ENCODE measurements at places on chromosomes 7 and 10.

DNA sequence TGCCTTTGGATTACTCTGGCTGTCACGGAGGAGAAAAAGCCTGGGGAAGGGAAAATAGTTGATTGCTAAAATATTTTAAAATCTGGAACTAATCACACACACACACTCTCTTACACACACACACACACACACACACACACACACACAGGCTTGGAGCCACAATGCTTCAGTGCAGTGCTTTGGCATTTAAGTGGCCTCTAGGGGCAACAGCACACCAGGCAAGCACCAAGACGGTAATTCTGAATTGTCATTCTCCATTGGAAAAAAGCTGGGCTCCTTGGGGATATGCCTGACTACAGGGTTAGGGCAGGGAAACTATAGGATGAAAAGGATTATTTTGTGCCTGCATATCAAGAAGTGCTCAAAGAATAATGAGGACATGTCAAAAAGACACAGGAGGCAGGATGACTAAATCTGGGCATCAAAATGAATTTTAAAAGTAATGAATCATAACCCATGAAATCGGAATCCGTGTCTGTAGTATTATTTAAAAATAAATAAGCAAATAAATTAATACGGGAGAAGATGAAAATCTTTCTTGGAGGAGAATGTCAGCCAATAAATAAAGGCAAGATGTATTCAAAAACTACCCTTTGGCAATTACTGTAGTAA, 30.4 kb upstream of the DDC start:
- DNase-seq: peak; percentile 27

DNA sequence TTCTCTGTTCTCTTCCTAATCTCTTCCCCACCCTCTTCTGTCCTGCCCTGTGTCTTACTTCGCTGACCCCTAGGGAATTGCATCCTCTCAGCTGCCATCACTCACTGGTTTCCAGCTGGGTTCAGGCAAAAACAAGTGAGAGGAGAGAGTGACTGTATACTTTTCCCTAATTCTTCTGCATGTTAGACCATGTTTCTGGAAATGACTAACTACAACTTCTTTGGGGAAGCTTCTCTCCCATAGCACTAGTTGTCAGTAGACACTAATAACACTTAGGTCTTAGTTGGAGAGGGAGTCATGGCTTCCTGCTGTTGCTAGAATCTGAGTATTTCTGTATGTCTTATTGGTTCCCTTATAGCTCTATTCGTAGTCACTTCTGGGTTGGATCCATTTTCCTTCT, 299.0 kb upstream of the FZD1 start:
- no peak for DNase-seq

GRCh38 chr7:146741911-146742310, 625.3 kb downstream of the CNTNAP2 start:
- DNase-seq: no peak

GRCh38 chr10:69088801-69089501, 1.0 kb downstream of the SRGN start:
- peak; percentile 90 for DNase-seq

GRCh38 chr10:89159761-89160160, 47.4 kb downstream of the CH25H start:
- no peak for DNase-seq

- no peak for DNase-seq
These were observed 3.4 kb upstream of the GRM8 start for GRCh38 chr7:127256041-127256725.

DNA sequence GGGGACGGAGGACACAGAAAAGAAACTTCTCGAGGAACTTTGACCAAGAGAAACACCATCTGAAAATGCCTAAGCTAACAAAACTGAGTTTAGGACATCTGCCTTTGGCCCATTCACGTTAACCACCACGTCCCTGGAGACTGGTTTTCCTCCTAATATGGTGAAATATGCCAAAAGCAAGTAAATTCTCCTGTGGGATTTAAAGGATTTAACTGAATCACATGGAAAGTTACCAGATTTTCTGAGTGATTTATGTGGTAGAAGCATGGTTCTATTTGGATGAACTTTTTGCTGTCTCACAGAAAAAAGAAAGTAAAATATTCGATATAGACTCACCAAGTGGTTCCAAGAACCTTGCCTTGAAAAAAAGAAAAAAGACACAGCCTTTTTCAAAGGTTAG, 30.4 kb upstream of the BMPER start:
- peak; percentile 55 for DNase-seq

GRCh38 chr7:134757938-134758337, 21.5 kb upstream of the CALD1 start:
- peak; percentile 26 for DNase-seq

DNA sequence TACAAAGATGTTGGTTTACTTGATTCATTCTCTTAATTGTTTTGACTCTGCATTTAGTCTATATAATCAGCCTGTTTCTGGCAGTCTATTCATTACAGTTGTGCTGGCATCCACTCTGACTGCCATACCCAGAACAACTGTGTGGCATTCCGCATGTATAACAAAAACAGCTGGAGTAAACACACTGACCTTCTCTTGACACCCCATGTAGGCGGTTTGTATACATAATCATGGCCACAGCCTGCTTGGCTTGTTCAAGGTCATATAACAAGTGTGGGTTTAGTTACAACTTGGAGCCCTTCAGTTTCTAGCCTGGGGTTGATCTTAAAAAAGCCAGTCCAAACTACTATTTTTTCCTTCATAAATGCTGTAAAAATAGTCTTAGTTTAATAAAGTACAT, 70.9 kb downstream of the MBL2 start:
- DNase-seq: no peak

DNA sequence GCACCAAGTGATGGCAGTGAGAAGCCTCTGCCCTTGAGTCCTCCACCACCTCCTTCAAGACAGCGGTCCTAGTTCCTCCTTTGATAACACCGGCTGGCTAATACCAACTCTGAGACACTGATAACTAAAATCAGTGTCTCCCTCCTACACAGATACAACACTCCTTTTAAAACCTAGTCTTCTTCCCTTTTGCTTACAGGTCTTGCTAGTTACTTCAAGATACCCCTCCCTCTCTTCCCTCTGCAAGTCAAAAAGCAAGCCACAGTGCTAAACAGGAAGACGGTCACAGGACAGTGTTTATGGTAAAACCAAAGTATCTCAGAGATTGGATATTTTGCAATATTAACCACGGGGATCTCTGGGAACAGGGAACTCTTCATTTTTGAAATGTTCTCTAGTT, 4.6 kb downstream of the AKR1B1 start:
- DNase-seq: no peak

DNA sequence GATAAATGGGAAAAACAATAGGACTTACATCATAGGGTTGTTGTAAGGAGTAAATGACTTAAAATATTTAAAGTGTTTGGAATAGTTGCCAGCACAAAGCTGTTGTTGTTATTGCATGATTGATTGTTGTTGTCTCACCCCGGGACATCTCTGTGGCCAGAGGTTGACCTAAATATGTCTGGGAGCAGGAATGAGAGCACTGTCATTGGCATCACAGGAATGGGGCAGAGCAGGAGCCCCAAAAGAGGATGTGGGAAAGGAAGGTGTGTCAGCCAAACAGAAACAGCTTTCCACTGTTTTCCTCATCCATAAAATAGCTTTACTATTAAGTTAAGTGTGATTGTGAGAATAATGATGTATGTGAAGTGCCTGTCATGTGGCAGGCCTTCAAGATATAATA, 121.6 kb downstream of the TMEM168 start:
- DNase-seq: no peak

GRCh38 chr10:48501787-48502771, 102.8 kb downstream of the ARHGAP22 start:
- no peak for DNase-seq

GRCh38 chr10:52668024-52668423, 104.6 kb downstream of the MBL2 start:
- peak; percentile 34 for DNase-seq

DNA sequence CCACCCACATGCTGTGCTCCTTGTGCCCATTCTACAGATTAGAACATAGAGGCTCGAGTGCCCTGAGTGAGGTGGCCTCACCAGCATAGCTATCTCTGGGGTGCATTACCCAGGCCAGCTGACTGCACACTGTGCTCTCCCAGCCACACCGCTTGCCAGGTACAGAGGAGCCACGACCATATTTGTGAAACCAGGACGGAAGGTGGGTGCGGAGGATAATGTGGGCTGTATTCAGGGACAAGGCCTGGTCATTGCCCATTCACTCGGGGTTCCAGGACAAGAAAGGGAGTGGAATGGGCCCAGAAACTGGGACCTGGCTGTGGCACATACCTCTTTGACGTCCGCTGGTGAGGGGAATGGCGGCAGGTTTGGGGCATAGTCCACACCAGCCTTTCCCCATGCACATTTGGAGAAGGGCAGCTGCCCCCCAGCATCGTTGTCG, 236.0 kb downstream of the TNS3 start:
- no peak for DNase-seq

GRCh38 chr10:63491588-63492316, 26.0 kb upstream of the JMJD1C start:
- peak; percentile 30 for DNase-seq

DNA sequence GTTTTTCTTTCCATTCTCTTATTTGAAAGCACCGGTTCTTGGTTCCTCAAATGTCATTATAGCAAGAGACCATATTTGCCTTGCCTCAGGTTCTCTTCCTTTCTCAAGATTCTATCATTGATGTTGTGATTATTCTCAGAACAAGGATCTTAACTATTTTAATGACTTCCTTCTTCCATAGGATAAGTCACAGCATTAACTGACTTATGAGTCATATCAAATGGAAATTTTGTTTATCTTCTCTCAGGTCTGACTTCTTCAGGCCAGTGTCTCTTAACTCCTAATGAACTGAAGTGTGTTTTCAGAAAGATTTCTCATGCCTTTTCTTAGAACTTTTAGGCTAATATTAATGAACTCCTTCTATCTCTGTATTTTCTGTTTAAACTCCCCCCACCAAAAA, 794.6 kb upstream of the LRRN3 start:
- DNase-seq: peak; percentile 53

DNA sequence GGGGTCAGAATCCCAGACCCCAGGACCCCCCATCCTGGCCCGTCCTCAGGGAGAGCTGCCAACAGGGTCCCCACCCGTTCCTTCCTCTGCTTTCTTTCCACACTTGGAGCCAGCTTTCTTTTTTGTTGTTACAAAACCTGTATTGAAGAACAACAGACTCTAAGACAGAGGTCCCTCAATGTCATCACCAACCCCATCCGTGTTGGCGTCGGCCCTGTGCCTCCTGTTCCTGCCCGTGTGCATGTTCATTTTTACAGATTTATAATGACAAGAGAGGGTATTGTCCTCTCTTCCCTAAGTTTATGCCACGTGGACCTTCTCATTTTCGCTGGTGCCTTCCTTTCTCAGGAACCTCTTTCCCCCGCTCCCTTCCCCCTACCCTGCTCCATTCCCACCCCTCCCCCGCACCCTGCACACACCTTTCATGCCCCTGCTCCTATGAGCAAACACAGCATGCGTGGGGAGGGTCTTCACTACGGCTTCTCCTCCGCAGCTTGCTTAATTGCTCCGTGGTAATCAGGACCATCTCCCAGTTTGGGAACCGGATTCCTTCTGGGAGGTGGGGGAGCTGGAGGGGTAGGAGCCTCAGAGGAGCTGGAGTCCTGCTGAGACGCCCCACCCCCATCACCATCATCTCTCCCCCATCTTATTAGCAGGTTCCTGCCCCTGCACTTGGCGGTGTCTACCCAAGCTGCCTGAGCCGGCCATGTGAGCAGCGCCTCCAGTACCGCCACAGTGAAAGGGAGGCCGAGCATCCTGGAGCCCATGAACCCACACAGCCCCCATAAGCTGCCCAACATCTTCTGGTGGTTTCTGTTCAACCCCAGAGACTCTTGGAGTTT, 88.0 kb upstream of the INSIG1 start:
- no peak for DNase-seq

- DNase-seq: peak; percentile 37
These were observed 4.0 kb upstream of the DIP2C start for GRCh38 chr10:693506-693905.

- no peak for DNase-seq
These were observed 108.7 kb downstream of the PHTF2 start for GRCh38 chr7:77907281-77907680.

- no peak for DNase-seq
These were observed 166.4 kb downstream of the GFRA1 start for GRCh38 chr10:116106611-116107010.

- peak; percentile 19 for DNase-seq
These were observed 17.0 kb upstream of the INSIG1 start for GRCh38 chr7:155280446-155281397.

Data from ELR (cell line).